ENCODE measurements at places on chromosomes 1 and 21. TPM values are rescaled to one million over a fixed set of nuclear protein-coding genes. Genes with fewer than 3 reads are reported as not detected.

GRCh38 chr1:246631426-246631825 is 65.2 kb downstream of the CNST start:
- DNase-seq = no peak

DNA sequence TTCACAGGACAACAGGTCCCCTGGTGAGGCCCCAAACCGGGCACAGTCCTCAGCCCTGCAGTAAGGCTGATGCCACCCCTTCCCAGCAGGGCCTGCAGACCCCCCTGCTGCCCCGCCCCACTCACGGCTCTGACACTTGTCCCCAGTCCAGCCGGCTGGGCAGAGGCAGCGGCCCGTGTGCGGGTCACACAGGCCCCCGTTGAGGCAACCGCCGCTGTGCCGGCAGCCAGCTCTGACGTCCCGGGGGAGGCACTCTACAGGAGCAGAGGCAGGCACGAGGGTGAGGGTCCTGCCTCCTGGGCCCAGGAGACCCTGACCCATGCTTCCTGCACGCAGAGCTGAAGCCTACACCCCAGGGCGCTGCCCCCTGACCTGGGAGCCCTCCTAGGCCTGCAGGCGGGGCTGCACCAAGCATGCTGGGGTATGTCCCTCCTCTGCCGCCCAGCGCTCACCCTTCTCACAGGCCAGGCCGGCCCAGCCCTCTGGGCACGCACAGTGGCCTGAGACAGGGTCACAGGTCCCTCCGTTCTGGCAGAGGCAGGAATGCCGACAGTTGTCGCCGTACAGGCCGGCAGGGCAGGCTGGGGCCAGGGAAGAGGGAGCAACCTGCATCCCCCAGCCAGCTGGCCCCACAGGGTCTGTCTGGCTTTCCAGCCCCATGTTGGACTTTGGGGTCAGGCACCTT is 43.9 kb downstream of the ARHGEF16 start:
- DNase-seq = no peak

- DNase-seq = peak; percentile 56
Observed at GRCh38 chr1:157101149-157101548, 1.5 kb upstream of the ETV3L start.

The LCE1B gene
- 0.54 TPM for polyA plus RNA-seq

The C1orf226 gene
- polyA plus RNA-seq = 0.42 TPM

DNA sequence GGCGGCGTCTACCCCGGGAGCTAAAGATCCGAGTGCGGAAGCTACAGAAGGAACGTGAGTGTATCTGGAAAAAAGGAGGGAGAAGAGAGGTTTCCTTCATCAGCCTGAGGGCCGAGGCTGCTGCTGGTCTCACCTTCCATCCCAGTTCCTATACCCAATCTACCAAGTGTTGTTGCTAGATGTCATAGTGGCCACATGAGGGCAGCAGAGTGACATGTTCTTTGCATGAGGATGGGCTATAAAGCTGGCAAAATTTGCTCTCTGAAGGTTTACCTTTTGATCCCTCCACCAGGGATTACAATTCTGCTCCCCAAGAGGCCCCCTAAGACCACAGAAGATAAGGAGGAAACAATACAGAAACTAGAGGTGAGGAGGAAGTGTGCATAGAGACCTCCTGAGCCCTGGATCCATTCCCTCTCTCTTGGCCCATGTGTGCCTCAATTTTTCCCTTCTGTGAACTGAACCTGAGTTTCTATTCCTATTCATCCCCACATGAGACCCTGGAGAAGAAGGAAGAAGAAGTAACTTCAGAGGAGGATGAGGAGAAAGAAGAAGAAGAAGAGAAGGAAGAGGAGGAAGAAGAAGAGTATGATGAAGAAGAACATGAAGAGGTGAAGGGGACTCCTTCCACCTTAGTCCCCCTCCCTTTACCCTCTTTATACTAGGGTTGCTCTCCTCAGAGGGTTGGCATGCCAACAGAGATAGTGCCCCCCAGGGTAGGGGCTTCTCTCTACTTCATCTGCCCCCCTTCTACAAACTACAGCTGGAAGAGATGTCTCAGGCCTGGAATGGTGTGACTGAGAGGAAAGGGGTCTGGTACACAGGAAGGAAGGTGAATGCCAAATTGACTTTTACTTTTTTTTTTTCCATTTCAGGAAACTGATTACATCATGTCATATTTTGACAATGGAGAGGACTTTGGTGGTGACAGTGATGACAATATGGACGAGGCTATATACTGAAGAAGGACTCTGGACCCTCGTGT is 13.3 kb downstream of the POLR3GL start:
- peak; percentile 69 for DNase-seq
